SW480 (cell line): ENCODE measurements at places on chromosomes 1 and 21.

- no peak for DNase-seq
These were observed 7.6 kb upstream of the AADACL4 start for GRCh38 chr1:12636098-12636950.

- no peak for DNase-seq
These were observed 549.0 kb downstream of the KCNT2 start for GRCh38 chr1:196059210-196059609.

DNA sequence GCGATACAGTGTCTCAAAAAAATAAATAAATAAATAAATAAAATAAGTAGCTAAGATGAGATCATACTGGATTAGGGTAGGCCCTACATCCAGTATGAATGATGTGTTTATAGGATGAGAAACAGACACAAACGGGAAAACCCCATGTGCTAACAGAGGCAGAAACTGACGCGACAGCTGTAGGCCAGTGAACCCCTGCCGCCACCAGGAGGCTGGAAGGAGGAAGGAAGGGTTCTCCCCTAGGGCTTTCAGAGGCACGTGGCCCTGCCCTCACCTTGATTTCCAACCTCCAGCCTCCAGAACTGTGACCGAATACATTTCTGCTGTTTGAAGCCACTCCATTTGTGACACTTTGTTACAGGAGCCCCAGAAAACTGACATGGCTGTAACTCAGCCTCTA is 38.5 kb downstream of the CHD5 start:
- peak; percentile 16 for DNase-seq

- peak; percentile 35 for DNase-seq
These were observed 58.9 kb downstream of the WLS start for GRCh38 chr1:68173283-68173935.

DNA sequence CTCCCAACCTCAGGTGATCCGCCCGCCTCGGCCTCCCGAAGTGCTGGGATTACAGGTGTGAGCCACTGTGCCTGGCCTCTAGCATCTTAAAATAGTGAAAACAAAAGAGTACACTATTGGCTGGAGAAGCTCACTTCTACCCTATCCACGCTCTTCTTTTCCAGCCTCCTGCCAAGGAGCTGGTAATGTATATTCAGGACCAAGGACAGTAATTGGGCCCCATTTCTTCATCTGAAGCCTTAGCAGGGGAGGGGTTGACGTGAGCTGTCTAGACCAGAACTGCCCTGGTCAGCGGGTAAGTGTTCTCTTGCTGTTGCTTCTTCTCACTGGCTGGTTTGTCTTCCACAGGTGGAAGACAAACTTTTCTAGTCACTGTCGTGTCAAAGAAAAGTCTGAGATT is 70.2 kb downstream of the DNM3 start:
- DNase-seq: no peak

GRCh38 chr1:24898152-24898908 is 31.7 kb downstream of the RUNX3 start:
- peak; percentile 44 for DNase-seq

DNA sequence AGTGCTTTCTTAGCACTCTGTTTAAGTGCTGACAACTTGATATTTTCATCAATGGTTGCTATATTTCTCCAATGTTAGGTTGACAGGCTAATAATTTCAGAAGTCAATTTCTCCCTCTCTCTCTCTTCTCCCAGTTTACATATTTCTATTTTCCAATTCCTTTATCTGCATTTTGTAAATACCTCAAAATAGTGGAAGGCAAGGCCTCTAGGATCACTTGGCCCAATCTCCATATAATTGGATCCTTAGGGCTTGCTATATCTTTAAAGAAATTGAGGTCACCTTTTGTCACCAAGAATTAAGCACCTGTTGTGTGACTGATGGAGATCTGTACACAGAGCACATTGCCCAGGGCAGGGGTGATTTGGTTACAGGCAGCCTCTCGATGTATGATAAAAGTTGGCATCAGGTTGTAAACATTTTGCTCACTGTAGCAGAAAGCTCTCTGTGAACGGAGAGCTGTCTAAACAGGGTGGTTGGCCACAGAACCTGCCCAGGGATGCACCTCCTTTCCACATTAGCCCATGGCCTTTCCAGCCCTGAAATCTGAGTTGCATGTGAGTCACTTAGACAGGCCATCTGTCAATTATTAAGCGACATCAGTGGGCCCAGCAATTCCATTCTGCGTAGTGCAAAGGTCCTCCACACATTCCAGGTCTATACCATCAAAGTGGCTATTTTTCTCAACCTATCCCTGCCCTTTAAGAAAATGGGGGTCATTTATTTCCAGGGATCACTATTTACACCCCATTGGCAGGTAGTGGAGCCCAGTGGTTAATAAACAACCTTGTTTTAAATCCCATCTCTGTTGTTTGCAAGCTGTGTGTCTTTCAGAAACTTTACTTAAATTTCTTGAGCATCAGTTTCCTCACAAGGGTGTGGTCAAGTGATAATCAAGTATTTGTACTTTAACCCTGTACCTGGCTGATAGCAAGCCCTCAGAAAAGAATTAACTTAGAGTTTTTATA is 29.1 kb upstream of the IRF2BP2 start:
- peak; percentile 86 for DNase-seq
